ENCODE measurements at places on chromosomes 11 and 22. TPM values are rescaled to one million over a fixed set of nuclear protein-coding genes. Genes with fewer than 3 reads are reported as not detected.

Gene DNAJB7
- total RNA-seq: not detected

Gene MAP6
- not detected for total RNA-seq

Gene GPHA2
- not detected for total RNA-seq

GRCh38 chr11:57568330-57568766, 876 bp upstream of the UBE2L6 start:
- peaks cover 22% of the 10 kb centered on the region for H3K36me3 ChIP-seq
- peak overlapping the region; percentile 89 for H3K4me3 ChIP-seq
- H3K27me3 ChIP-seq: no peaks in the 10 kb centered on the region
- peak; percentile 95 for DNase-seq
- peaks cover 33% of the 10 kb centered on the region for H3K4me1 ChIP-seq

DNA sequence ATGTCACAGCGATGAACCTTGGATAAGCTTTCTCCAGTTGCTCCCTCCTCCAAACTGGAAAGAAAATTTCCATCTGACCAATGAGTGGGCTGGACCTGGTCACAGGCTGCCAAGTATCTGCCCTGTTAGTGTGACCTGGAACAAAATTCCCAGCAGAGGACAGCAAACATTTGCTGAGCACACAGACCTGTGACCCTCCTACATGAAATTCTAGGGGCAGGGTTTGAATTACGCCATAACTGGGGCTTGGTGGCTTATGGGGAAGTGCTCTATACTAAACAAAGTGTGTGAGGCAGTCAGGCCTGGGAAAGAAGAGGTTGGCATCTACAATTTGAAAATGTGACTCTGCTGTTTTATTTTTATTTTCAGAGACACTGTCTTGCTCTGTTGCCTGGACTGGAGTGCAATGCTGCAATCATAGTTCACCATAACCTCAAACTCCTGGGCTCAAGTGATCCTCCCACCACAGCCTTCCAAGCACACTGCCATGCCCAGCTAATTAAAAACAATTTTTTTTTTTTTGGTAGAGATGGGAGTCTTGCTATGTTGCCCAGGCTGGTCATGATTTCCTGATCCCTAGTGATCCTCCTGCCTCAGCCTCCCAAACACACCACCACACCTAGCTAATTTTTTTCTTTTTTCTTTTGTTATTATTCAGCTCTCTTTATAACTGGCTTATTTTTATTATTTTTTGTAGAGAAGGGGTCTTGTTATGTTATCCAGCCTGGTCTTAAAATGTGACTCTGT, 13.6 kb upstream of the XBP1 start:
- no peak overlapping the region for H3K27ac ChIP-seq
- H3K4me3 ChIP-seq: no peak overlapping the region
- no peaks in the 10 kb centered on the region for H3K27me3 ChIP-seq
- no peak for DNase-seq

DNA sequence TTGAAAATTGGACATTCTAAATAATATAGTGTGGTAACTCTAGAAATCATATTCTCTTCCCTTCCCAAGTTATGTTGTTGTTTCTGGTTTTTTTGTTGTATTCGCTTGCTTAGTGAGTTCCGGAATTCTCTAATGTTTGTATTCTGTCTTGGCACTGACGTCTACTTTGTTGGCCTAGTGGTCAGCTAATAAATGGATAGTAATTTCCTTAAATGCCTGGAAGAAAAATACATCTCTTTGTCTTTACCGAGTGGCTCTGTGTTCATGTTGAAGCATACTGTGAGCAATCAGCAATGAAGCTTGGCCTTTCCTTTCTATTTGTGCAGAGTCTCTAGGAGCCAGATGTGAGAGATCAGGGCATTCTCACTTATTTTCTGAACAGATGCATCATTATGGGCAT, 1225.7 kb downstream of the JRKL start:
- DNase-seq: no peak
- no peak overlapping the region for H3K27ac ChIP-seq
- H3K4me1 ChIP-seq: no peaks in the 10 kb centered on the region
- H3K4me3 ChIP-seq: no peak overlapping the region
- no peaks in the 10 kb centered on the region for H3K36me3 ChIP-seq

- no peak overlapping the region for H3K4me3 ChIP-seq
- peaks cover 48% of the 10 kb centered on the region for H3K4me1 ChIP-seq
- H3K27me3 ChIP-seq: no peaks in the 10 kb centered on the region
- H3K27ac ChIP-seq: peak overlapping the region; percentile 82
- peak; percentile 57 for DNase-seq
- H3K36me3 ChIP-seq: peaks cover 3% of the 10 kb centered on the region
Observed at GRCh38 chr22:19886605-19887255, 32.1 kb upstream of the GNB1L start.

- H3K27ac ChIP-seq: peak overlapping the region; percentile 87
- no peaks in the 10 kb centered on the region for H3K27me3 ChIP-seq
- H3K4me3 ChIP-seq: no peak overlapping the region
- H3K36me3 ChIP-seq: peaks cover 1% of the 10 kb centered on the region
Observed at GRCh38 chr22:31173386-31174145, 13.6 kb downstream of the RNF185 start.

DNA sequence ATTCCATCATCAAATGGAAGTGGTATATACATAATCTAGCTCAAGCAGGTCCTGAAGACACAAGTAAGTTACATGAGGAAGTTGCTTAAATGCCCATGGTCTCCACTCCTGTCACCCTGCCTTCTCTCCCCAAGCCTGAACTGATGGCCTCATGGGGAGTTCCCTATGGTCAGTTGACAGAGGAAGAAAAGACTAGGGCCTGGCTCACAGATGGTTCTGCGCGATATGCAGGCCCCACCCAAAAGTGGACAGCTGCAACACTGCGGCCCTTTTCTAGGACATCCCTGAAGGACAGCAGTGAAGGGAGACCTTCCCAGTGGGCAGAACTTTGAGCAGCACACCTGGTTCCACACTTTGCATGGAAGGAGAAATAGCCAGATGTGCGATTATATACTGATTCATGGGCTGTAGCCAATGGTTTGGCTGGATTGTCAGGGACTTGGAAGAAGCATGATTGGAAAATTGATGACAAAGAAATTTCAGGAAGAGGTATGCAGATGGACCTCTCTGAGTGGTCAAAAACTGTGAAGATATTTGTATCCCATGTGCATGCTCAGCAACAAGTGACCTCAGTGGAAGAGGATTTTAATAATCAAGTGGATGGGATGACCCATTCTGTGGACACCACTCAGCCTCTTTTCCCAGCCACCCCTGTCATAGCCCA, 17.3 kb upstream of the CD82 start:
- DNase-seq: no peak
- H3K27me3 ChIP-seq: no peaks in the 10 kb centered on the region
- H3K4me3 ChIP-seq: no peak overlapping the region
